Sciatic nerve (tissue), 2 donors: ENCODE measurements at places on chromosomes 11 and 22. TPM values are rescaled to one million over a fixed set of nuclear protein-coding genes. Genes with fewer than 3 reads are reported as not detected.

DNA sequence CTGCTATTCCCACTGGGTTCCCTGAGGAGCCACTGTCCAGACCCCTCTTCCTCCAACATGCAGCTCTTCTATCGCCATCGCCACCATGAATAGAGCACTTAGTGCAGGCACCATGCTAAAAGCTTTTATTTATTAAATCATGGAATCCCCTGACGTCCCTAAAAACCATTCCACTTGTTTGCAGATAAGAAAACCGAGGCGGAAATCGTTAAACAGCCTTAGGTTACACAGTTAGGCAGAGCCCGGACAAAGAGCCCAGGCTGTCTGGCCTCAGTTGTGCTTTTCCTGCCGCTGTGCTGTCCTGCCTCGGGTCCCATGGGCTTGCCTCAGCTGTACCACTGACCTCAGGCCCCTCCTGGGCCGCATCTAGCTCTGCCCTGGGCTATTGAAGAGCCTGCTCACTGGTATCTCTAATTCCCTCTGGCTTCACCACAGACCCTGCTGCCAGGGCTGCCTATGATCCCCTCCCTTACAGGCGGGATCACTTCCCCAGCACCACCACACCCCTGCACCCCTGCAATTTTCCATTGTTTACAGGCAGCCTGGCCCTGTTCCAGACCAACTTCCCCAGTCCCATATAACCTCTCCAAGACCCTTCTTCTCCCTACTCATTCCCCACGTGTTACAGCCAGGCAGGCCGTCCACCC, 13.0 kb upstream of the TUB start:
- no peak for DNase-seq

- no peak for DNase-seq
These were observed 265.9 kb upstream of the MPPED2 start for GRCh38 chr11:30852091-30852490.

GRCh38 chr11:12232817-12233601, 122.6 kb downstream of the MICAL2 start:
- DNase-seq, result no peak

GRCh38 chr11:132493801-132494200, 1038.5 kb downstream of the OPCML start:
- DNase-seq, result no peak

- no peak for DNase-seq
These were observed 7.0 kb downstream of the ASRGL1 start for GRCh38 chr11:62344210-62344609.

DNA sequence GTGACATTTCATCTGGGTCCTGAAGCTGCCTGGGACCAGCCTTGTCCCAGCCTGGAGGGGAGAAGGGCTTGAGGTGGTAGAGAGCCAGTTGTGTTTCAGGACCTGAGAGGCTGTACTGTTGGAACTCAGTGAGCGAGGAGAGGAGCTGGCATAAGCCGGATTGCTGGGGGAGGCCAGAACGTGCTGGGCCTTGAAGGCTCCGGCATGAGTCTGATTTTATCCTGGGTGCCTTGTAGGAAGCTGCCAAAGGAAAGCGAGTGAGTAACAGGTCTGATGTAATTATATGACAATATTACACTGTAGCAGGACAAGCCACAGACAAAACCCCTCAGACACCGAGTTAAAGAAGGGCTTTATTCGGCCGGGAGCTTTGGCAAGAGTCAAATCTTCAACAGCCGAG, 17.2 kb downstream of the AP2A2 start:
- DNase-seq, result no peak

- no peak for DNase-seq
These were observed 18.5 kb downstream of the PRR33 start for GRCh38 chr11:1873048-1873812.

GRCh38 chr11:46345881-46346484, 1.3 kb upstream of the DGKZ start:
- DNase-seq, result no peak

OSM gene
- 6.4 TPM for total RNA-seq

KREMEN1 gene
- 21.5 TPM for total RNA-seq

VPS37C gene
- total RNA-seq, result 23.1 TPM

BAIAP2L2 gene
- total RNA-seq, result 1.6 TPM

MIAT gene
- 2.7 TPM for total RNA-seq

PTPRJ gene
- 35.1 TPM for total RNA-seq

KCTD14 gene
- total RNA-seq, result 4.0 TPM
